ENCODE measurements at places on chromosomes 4 and X.

- DNase-seq: no peak
Measured at GRCh38 chrX:85017721-85018120, 14.0 kb downstream of the APOOL start.

DNA sequence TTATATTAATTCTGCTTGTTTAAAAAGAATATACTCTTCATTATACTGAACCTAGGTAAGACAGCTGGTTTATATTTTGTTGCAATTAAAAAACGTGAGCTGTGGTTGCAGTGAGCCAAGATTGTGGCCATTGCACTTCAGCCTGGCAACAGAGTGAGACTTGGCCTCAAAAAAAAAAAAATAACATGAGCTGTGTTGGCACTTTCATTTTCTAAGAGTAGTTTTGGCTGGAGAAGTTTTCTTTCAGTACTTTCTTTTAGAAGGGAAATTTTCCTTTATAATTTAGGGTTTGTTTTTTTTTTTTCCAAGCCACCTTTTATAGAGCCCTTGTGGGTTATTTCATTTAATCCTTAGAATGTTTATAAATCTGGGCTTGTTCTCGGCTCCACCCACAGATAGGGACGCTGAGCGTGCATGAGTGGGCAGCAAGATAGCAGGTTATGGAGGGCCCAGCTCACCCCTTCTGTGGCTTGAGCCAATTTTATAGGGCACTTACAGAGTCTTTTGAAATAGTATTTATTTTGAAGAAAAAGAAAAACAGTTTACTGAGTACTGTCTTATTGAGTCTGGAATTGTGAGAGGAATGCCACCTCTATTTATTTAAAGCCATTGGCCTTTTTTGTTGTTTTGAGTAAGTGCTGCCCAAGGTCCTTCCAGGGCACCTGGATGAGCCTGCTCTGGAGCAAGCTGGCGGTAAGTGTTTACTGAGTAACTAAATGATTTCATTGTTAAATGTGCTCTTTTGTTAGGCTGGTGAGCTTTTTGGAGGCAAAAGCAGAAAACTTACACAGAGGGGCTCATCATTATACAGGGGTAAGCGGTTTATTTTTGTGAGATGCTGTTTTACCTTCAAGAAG is 60.9 kb downstream of the HTT start:
- no peak for DNase-seq

GRCh38 chr4:38128478-38129459 is 168.6 kb downstream of the PTTG2 start:
- DNase-seq: peak; percentile 80

- DNase-seq: no peak
Measured at GRCh38 chrX:110156167-110156754, 153.3 kb downstream of the TMEM164 start.

- DNase-seq: no peak
Measured at GRCh38 chrX:45762699-45763647, 562.3 kb upstream of the DIPK2B start.

GRCh38 chr4:104643805-104644204 is 149.1 kb upstream of the CXXC4 start:
- no peak for DNase-seq

GRCh38 chrX:63128509-63128908 is 222.6 kb downstream of the SPIN4 start:
- peak; percentile 19 for DNase-seq

- no peak for DNase-seq
Measured at GRCh38 chr4:138225477-138225876, 16.7 kb downstream of the SLC7A11 start.

GRCh38 chr4:2792711-2793585 is at the start of gene SH3BP2:
Gene SH3BP2 (plus strand): TSS chr4:2793085. CDS start chr4:2820618, 27,533 bp downstream.
- DNase-seq: peak; percentile 78

DNA sequence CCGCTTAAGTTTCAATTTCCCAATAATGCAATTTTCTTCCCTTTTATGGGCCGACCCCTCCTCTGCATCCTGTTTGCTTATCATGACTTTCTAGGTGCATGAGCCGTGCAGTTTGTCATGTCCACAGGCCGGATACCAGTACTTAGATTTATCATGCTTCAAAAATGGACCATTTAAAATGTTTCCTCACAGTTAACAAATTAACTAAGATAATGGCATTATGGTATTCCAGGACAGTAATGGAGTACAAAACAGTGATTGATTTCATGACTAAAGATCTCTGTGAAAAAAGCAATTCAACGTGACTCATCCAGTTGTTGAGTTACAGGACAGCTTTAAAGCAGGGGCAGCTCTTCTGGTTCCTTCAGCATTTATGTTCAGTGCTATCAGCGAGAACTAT is 23.0 kb downstream of the SNX25 start:
- DNase-seq: no peak

- DNase-seq: no peak
Measured at GRCh38 chr4:68797618-68798017, 18.2 kb upstream of the UGT2B10 start.

DNA sequence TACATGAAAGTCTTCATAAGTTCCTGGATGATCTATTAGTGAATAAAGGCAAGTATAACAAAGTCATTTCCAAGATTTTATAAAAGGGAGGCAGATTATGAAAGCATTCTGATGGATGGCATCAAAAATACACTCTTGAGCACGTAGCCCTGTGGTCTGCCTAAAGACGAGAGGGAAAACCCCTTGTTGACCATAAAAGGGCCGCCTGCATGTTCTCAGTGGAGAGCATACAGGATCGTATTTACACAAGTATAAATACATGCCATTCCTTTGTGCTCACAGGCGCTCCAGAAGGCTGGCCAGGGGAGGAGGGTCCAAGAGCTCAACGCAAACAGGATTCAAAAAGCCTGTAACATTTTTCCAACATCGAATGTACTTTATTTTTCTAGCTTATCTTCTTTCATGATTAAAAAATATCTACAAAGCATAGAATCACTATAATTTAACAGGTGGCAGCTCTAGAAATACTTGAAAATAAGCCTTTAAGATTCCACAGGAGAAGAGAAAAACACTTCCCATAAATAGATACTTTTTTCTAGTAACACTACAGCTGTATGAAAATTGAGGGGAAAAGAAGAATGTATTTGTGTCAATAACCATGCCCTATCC is 29.6 kb downstream of the PDGFC start:
- DNase-seq: no peak

DNA sequence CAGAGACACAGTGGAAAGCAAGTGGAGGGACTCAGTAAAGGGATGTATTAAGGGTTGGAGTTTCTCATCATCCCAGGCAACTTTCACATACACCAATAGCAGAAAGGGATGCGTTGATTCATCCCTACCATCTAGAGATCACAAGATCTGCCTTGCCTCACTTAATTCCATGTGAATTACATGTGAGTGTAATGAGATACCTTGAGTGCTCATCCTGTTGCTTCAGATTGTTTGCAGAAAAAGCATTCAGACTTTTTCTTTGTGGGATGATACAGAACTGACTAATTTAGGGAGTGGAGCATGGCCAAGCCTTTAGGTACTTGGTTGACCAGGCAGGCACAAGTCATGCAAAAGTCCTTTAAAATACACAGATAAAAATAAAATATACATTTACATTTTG is 124.8 kb upstream of the SLIT2 start:
- DNase-seq: no peak

- no peak for DNase-seq
Measured at GRCh38 chr4:109429545-109429944, 4.1 kb upstream of the SEC24B start.

DNA sequence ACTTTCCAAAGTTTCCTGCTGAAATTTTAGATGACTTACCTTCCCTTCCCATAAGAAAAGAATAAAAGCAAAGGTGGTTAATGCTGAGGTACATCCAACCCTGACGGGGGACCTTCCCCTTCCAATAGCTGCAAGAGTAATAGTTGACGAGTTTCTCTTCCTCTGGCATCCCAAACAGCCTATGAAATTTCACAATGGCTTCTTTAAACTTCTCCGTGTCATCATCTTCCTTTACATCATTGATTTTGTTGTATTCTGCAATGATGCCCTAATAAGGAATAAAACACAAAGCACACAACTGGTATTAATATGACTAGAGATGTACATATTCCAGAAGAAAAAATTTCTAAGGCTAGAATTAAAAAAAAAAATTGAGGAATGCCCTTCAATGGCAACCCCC is 76.6 kb downstream of the TBC1D9 start:
- no peak for DNase-seq

DNA sequence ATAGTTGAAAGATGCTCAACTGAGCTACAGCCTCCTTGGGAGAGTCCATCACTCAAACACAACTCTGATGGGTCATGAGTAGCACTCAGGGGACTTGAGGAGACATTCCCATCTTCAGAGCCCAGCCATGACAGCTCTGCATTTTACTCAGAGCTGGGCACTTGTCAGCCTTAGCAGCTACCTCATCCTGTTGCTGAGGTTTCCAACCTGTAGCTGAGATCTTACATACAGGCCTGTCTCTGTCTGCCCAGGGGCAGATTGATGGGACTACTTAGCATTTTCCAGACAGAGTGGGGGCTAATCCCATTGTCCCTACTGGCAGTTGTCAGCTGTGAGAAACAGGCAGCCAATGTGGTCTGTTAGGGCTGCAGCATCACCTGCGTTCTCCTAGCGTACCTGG is 3.5 kb downstream of the FHDC1 start:
- DNase-seq: no peak

- DNase-seq: no peak
Measured at GRCh38 chrX:88735835-88736234, 11.2 kb upstream of the CPXCR1 start.

DNA sequence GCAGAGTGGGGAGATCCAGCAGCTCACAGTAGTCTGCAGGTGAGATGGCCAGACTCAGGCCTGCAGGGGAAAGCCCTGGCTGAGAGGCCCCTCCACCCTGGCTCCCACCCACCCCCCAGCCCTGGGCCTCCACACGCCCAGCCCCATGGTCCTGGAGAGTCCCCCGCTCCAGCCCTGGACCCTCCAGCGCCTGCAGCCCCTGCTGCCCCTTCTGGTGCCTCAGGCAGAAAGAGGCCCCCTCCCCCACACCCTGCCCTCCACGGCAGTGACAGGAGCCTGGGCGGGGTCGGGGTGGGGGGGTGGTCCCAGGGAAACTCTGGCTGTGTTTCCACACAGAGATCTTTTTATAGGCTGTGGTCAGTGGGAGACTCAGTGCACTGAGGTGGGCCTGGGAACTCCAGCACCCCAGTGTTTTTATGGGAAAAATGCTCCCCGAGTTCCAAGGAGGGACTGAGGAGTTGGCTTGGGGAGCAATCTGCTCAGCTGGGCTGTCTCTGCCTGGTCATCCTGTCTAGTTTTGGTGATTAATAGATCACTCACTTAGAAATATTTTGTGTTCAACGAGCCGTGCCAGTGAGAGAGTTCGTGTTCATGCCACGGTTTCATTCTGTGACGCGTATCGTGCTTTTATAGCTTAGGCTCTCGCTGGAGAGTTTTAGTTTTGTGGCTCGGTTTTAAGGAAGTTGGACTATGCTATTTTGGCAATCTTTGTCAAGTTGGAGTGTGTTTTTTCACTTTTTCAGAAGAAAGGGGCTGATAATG is 53.1 kb upstream of the HGFAC start:
- no peak for DNase-seq

DNA sequence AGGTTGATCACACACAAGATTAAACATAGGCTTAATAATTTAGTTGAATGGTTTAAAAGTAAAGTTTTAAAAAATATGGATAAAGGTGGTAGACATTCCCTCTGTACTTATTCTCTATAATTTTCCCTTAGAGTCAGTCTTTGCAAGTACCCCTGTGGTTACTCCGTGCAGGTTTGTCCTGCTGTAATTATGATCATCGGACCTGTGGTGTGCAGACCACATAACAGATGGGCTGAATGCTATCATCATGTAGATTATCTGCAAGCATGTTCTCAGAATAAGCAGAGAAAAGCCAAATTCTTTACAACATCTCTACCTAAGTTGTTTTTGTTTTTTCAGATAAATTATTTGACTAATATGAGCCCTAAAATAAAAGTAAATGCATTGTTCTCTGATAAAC is 146.8 kb downstream of the FSTL5 start:
- no peak for DNase-seq

GRCh38 chr4:69713593-69713992 is 46.8 kb downstream of the SULT1B1 start:
- DNase-seq: no peak

DNA sequence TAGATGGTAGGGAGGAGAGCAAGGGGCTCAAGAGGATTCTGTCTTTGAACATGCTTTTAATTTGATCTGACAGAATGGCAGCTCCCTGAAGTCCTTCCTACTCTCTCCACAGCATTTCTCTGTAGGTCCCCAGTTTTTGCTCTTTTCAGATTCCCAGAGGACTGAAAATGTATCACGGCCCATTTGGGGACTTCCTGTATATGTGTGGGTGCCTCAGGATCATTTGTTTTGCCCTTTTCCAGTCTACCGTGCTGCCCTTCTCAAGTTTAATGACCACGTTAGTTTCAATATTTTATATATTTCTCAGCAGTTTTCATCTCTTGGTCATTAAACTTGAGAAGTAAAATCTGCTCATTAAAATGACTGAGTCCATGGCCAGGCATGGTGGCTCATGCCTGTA is 2.3 kb downstream of the TBC1D1 start:
- DNase-seq: no peak

DNA sequence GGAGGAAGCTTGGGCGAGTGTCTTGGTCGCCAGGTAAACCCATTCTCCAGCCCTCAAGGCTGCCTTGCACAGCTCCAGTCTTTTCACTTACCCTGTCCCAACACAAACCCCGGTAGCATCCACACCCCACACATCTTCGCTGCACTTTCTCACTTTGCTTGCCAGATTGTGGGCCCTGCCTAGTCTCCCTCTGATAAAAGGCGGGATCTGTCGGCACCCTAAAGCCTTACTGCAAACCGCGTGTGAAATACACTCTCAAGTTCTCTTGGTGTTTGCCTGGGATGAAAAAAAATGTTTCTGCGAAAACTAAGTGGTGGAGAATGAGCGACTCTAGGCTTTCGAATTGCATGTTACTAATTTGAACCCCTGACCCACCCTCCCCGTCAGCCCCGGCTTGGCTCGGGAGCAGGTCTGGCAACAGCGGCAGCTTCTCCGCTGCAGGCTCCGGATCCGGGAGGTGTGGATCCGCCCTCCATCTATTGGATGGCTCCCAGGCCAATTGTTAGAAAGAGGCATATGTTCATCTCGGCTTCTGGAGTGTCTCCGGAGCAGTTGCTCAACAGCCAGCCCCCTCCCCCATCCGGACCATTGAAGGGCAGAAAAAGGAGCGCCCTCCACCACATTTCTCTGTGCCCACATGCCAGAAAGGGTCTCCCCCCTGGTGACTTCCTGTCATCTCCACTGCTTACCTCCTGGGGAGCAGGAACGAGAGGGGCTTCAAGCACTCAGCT is 3.0 kb upstream of the CITED1 start:
- DNase-seq: peak; percentile 37

All from activated CD4-positive, alpha-beta T cell treated with anti-CD3 and anti-CD28 coated beads, Interleukin-2, amount 50 U/mL, for 48 hours (primary cell).